GM12891 (cell line): ENCODE measurements at places on chromosomes 5 and 9.
A peak's percentile ranks its signal among the peaks of the same experiment; 100 is the strongest.

DNA sequence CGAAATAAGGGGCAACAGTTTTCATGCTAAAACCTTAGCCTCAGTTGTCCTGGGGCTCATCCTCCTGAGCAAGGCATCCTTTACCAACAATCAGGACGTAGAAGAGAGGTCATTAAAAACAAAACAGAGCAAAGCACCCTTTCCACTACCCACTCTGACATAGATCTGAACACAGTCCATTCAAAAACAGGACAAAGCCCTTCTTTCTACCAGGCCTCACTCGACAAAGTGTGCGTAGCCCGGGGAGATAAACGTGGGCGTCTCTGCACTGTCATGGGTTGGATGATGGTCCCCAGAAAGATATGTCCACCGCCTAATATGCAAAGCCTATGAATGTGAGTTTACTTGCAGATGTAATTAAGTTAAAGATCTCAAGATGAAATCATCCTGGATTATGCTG, 60.6 kb upstream of the TAS2R1 start:
- no peak for DNase-seq

- DNase-seq: no peak
Measured at GRCh38 chr5:136164226-136164625, 28.7 kb downstream of the SMIM32 start.

- DNase-seq: peak; percentile 15
Measured at GRCh38 chr9:83708515-83709158, 879 bp upstream of the UBQLN1 start.

GRCh38 chr5:172421020-172421419, 33.3 kb downstream of the SH3PXD2B start:
- DNase-seq: no peak

DNA sequence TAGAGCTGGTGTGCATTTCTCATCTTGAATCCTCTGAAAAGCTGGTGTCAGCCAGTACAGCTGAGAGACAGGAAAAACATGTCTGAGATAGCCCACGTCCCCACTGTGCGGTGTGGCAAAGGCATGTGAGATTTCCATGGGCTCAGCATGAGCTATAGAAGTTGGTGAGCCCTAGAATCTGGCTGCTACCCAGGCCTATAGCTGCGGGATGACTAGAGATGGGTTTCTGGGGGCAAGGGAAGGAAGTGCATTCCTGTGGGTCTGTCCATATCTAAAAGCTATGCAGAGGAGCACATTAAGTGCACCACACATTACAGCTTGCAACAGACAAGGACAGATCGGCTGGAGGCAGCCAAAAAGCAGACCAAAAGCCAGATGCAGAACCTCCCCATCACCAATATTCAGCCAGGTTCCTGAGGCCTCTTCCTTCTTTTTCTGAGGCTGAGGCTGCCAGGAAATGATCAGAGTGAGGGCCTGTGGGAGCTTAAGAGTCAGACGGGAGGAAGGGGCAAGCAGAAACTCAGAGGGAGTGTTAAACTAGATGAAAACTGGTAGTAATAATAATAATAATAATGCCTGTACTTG, 55.8 kb upstream of the RANBP3L start:
- DNase-seq: no peak

DNA sequence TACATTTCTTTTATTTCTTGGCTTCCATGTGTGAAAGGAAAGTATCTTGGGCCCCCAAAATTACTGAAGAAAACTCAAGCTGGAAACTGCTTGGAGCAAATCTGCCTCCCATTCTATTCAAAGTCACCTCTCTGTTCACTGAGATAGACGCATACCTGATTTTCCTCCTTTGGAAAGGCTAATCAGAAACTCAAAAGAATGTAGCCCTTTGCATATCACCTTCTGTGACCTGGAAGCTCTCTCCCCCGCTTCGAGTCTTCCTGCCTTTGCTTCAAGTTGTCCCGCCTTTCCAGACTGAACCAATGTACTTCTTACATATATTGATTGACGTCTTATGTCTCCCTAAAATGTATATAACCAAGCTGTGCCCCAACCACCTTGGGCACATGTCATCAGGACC, 5.0 kb upstream of the RXFP3 start:
- no peak for DNase-seq

GRCh38 chr5:180096616-180097015, 25.1 kb upstream of the RNF130 start:
- DNase-seq: no peak

- no peak for DNase-seq
Measured at GRCh38 chr5:119582987-119583386, 46.4 kb upstream of the FAM170A start.

DNA sequence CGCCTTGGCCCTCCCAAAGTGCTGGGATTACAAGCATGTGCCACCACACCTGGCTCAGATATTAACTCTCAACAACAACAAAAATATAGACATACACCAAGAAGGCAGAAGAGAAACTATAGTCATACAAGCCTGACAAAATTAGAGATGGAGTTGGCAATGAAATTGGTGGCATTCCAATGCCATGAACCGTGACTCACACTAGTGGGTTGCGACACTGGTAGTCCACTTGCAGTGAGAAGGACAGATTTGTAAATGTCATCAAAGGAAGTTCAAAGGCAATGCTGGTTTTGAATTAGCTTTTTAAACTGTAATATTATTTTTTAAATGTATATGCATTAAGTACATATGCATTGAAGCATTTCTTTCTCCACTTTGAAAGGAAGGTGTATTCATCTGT, 8.5 kb upstream of the DNAJC25 start:
- no peak for DNase-seq

- peak; percentile 39 for DNase-seq
Measured at GRCh38 chr9:113446323-113446740, 17.2 kb upstream of the RGS3 start.

DNA sequence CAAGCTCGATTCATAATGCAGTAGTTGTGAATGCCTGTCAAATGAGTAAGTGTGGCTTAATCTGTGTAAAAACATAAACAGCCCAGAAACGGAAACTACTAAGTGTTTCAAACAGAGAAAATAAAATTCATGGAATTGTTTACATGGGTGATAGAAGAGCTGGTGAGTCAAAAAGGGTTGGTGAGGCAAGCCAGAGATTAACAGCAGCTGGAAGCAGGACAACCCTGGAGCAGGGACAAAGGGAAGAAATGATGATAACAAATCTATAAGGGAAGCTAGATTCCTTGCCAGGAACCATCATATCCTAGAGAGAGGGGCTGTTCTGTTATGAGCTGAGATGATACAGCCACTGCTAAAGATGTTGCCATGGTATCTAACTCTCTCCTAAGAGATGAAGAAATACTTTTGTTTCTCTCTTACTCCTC, 18.0 kb upstream of the PRR16 start:
- no peak for DNase-seq

DNA sequence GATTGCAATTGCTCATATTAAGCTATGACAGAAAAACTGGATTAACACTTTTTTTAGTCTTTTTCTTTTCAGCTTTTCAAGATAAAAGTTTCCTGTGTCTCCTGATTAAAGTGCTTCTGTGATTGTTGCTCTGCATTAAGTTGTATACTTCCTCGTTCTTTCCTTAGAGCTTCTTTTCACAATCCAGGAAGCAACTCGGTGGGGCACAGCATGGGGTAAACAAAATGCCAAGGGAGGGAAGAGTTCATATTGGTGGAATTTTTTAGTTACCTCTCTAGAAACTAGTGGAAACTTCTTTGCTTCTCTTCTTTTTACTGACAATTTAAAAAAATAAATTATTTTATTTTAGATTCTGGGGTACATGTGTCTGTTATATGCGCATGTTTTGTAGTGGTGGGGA, 37.8 kb upstream of the ARRDC3 start:
- no peak for DNase-seq

DNA sequence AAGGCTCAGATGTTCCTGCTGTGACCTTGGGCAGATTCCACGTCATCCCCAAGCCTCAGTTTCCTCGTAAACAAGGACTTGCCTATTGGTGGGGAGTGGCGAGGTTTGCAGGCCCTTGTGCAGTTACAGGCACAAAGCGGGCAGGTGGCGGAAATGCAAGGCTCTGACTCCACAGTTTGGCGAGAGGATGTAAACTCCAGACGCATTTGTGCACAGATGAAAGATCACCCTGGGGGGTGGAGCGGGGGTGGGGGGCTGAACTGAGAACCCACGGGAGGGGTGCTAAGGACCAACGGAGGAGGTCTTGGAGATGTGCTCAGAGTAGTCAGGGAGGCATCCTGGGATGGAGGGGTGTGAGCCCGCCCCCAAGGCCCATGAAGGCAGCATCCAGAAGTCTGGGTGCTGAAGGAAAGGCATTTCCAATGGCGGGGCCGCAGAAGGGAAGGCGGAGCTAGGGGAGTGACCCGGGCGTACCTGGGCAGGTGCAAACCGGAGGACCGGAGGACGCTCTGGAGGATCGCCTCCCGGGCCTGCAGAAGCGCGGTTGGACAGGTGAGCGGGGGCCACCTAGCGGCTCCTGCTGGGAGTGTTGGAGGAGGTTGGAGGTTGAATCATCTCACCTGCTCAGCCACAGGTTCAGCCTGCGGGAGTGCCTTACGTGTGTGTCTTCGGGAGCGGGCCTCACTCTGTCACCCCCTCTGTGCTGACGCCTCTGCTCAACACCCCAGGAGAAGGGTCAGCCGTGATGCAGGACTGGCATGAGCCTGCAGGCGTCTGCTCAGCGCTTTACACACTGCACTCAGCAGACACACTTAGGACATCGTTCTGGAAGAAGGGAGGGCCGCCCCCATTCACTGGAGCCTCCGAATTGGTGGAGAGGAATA, 1.9 kb upstream of the FIBCD1 start:
- peak; percentile 87 for DNase-seq

GRCh38 chr5:152990649-152991048, 499.8 kb upstream of the GRIA1 start:
- DNase-seq: no peak

GRCh38 chr9:35870351-35870923, at the start of gene OR13J1:
Gene OR13J1 (minus strand): TSS chr9:35870401. CDS start chr9:35870401, 0 bp downstream.
- DNase-seq: no peak

DNA sequence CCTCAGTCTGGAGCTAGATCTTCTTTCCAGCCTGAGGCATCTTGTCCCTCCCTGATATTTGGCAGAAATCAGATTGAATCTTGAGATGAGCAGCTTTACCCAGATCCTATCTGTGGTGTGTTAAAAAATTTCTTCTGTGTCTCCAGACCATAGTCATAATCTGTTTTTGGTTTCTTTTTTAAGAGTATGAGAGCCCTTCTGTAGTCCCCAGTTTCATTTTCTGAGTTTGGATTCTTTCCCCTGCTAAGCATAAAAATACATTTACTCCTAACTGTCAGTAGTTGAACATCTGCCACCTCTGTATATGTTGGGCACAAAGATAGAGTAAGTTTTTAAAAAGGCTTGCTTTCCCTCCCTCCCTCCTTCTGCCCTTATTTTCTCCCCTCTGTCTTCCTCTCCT, 137.7 kb downstream of the CNTLN start:
- no peak for DNase-seq

GRCh38 chr5:90000351-90000750, 409.2 kb downstream of the CETN3 start:
- no peak for DNase-seq

- DNase-seq: no peak
Measured at GRCh38 chr9:107874137-107874536, 384.6 kb upstream of the KLF4 start.

DNA sequence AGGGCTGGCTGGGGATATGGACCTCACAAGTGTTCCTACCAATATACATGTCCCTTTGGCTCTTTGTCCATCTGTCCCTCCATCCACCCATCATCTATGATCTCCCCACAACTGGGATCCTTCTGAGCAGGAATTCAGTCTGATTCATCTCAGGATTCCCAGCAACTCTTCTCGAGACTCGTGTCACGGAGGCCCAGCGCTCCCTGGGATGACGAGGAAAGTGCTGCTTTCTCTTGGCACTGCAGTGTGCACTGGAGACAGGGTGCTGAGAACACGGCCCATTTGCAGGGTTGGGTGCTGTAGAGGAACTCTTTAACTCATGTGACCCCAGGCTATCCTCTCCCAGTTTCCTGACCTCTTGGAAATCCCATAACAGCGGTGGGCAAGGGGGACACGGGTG, 72.9 kb downstream of the ANGPTL2 start:
- no peak for DNase-seq

GRCh38 chr5:112065781-112066180, 308.8 kb upstream of the NREP start:
- DNase-seq: no peak
